ENCODE measurements at places on chromosomes 7 and 10.

DNA sequence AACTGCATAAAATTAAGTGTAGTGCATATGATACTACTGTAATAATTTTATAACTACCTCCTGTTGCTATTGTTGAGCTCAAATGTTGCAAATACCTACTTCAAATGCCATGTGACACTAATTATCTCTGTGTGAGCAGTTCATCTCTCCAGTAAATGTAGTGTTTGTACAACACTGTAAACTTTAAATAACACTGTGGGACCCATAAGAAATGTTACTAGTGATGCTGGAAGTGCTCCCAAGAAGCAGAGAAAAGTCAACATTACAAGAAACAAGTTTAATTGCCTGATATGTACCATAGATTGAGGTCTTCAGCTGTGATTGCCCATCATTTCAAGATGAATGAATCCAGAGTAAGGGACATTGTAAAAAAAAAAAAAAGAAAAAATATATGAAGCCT lies 39.9 kb downstream of the RALA start:
- no peak for DNase-seq

- DNase-seq, result no peak
Measured at GRCh38 chr10:91219371-91220193, 881 bp upstream of the PCGF5 start.

- no peak for DNase-seq
Measured at GRCh38 chr7:105751054-105751453, 125.3 kb downstream of the ATXN7L1 start.

- no peak for DNase-seq
Measured at GRCh38 chr7:107262857-107263256, 94.1 kb downstream of the HBP1 start.

DNA sequence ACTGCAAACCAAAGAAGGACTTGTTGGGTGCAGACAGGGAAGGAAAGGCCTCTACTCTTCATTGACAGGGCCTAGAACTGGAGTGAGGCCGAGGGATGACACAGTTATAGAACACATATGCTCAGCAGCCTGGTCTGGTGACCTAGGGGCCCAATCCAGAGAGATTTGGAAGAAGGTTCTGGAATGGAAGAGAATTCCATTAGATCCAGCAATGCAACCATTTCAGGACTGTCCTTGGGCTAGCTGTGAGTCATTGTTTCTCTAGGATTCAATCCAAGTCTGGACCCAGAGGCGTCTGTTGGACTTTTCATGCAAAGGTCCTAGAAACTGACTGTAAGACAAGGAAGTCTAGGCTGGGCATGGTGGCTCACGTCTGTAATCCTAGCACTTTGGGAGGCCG lies 59.2 kb downstream of the WIPF3 start:
- DNase-seq, result no peak

GRCh38 chr7:103995554-103995953 lies 6.1 kb upstream of the RELN start:
- DNase-seq, result no peak

DNA sequence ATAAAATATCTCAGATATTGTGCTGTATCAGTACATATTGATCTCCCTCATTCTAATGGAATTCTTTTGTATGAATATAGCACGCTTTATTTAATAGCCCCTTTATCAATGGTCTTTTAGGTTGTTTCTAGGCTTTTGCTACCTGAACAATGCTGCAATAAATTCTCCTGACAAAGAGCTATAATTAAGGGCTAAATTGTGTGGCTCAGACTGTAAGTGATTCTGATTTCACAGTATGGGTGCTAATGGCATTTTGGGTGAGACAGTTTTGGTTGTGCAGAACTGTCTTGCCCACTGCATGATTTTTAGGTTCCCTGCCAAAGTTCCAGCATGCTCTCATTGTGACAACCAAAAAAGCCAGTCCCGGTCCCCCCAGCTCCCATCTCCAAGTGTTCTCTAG lies 363.2 kb downstream of the REEP3 start:
- DNase-seq, result no peak

GRCh38 chr10:104831272-104831671 lies 190.2 kb downstream of the SORCS3 start:
- DNase-seq, result no peak

DNA sequence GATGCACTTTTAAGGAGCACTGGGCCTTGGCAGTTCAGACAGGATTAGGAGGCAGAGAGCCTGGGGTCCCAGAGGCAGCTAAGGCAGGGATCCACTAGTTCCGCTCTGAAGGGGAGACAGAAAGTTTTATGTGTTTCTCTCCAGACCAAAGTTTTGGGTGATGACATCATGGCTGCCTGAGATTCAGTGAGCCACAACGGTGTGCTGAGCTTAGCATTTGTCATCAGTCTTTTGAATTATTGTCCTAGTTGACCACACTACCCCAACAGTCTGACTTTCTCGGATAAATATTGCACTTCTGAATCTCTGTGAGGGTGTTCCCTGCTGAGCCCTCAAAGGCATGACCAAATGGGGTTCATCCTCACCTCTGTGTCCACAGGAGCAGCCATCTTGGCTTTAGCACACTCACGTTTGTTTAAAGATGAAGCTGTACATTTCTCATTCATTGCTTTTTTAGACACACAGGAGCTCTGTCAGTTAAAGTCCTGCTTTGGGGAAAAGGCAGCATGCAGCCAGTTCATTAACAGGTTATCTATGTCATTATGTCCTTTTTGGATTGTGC lies 297.7 kb upstream of the LRGUK start:
- no peak for DNase-seq

GRCh38 chr7:40156988-40157387 lies 22.2 kb downstream of the SUGCT start:
- no peak for DNase-seq

- no peak for DNase-seq
Measured at GRCh38 chr7:162632-163297, 29.6 kb upstream of the FAM20C start.

GRCh38 chr10:29861811-29862505 lies 197.4 kb downstream of the JCAD start:
- DNase-seq, result no peak

GRCh38 chr10:124875596-124875995 lies 66.3 kb upstream of the ZRANB1 start:
- DNase-seq, result no peak

GRCh38 chr10:91051829-91052228 lies 130.9 kb upstream of the ANKRD1 start:
- DNase-seq, result no peak

DNA sequence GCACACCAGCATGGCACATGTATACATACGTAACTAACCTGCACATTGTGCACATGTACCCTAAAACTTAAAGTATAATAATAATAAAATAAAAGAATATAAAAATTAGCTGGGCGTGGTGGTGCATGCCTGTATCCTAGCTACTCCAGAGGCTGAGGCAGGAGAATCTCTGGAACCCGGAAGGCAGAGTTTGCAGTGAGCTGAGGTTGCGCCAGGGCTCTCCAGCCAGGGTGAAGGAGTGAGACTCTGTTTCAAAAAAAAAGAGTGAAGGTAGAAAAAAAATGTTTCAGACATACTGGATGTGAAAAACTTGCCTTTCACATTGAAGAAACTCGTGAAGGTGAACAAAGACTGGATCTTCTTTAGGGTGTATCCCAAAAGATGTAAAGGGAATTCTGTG lies 26.7 kb downstream of the TSPAN14 start:
- no peak for DNase-seq

DNA sequence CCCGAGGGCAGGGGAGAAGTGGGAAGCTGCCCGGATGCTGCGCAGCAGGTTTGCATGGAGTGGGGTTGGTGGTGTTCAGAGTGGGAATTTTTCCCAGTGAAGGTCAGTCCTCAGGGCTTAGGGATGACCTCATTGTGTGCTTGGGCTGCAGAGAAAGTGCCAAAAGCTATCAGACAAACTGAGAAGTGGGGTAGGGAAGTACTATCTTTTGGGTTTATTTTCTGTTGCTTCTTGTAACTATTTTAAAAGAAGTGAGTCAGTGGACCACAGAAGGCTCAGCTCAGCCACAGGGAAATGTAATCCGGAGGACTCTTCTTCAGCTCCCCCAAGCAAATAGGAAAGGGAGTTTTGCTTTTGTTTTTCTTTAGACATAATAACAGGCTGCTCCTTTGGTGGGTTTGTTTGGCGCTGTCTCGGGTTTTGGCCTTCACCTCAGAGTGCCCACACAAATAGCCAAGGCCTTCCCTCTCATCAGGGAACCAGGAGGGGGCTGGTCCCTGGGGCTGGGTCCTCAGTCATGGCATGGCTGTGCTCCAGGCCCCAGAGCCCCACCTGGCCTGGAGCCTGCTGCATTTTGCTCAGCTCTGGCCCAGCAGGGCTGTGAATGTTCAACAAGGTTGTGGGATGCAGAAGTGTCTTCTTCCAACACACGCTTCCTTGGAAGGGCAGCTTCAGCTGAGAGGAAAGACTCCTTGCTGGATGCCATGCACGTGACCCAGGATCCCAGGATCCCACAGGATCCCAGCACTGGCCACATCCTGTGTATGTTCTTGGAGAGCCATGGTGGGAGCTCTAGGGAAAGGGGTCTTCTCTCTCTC lies 5.4 kb upstream of the FAM170B start:
- DNase-seq, result no peak

DNA sequence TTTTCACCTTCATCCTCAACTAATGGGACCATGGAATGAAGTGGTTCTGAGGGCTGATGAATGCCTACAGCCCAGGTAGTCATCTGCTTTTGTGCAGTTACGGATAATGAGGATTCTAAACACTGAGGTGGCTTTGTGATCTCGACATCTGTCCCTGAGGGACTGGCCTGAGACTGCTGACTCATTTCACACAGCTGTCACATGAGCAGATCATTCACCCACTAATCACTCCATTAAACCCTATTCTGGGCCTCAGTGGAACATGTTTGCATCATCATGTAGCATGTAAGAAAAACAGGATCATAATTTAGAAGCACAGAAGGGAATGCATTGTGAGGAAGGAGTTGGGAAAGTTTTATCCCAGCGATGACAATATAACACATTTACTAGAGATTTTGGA lies 79.4 kb upstream of the FEZF1 start:
- no peak for DNase-seq

- no peak for DNase-seq
Measured at GRCh38 chr10:77052593-77052992, 585.0 kb downstream of the KCNMA1 start.

DNA sequence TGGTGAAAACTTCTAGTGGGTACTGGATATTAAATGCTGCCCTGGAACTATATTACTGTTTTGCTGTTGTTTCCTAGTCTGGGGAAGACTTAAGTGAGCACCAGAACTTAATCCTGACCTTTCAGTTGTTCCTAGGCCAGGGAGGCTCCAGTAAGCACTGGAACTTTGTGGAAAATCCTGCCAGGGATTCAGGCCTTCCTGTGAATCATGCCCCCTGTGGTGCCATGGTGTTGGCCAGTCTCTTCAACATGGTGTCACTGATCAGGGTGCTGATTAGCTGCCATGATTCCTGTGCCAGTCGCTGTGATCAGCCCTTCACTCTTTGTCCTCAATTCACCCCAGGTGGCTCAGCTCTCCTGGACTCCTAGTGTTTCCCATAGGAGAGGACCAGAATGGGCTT lies 8.5 kb upstream of the AOAH start:
- DNase-seq, result no peak

- DNase-seq, result no peak
Measured at GRCh38 chr10:19826712-19827111, 10.5 kb downstream of the PLXDC2 start.

- no peak for DNase-seq
Measured at GRCh38 chr7:133754708-133755107, 372.4 kb upstream of the LRGUK start.

- DNase-seq, result no peak
Measured at GRCh38 chr10:116588995-116589394, 1.8 kb upstream of the PNLIPRP1 start.

DNA sequence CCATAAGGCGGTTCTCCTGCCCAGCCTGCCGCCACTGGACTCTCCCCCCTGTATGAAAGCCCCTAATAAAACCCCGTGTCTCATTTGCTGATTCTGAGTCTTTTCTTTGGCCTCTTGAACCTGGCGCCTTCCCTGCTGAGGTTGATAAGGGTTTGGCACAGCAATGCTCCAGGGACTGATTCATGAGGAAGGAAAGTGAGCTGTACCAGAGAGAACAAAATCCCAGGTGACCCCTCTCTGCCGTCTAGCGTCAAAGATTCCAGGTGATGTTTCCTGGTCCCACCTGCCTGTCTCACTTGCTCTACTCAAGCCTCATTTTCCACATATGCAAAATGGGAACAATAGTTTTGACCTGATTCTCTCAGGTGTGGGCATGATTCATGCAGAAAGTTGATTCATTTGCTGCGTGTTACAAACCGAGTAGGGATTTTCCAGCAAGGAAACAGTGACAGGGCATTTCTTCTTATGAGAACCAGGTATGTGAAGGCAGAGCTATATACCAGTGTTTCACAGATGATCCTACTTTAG lies 730.6 kb upstream of the IGFBP3 start:
- no peak for DNase-seq

DNA sequence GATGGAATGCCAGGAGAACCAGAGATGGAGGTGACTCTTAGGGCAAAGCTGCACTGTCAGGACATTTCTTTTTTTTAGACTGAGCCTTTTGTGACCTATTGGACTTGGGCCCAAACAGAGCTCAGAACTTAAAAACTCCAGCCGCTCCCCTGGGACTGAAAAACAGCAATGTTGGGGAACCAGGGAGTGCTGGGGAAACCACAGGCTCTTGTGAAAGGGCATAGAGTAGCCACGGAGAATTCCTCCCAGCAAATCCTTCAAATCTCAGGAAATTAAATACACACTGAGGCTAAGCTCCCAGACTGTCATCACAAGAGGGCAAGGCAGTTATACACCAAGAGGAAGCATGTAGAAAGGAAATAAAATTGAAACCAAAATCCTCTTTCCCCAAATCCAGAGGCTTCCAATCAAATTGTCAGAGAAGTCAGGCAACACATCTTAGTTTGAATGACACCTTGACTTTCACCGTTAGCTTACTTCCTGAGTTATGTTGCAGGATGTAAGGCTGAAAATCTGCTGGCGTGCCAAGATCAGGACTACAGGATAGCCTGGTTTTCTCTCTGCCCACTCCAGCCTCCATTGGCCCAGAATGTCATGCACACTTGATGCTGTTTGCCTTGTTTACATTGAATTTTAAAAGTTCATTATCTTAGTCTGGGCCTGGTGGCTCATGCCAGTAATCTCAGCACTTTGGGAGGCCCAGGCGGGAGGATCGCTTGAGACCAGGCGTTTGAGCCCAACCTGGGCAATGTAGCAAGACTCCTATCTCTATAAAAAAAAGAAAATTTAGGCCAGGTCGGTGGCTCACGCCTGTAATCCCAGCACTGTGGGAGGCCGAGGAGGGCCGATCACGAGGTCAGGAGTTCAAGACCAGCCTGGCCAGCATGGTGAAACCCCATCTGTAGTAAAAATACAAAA lies 2.6 kb upstream of the RFC2 start:
- no peak for DNase-seq

DNA sequence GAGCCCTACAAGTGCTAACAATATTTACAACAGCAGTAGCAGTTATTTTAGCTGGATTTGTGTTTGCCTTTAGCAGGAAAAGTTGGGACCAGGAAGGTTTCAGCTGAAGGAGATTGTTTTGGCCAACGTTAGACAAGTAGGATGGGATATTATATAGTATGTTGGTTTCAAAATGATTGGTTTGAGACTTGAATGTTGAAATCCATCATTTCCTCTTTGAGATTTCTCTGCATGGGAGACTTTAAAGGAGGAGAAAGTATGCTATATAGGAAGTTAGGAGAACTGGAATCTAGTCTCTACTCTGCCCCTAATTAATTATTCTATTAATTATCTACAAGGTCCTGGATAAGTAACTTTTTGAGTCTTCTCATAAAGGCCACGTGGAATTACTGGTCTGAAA lies 263.8 kb downstream of the PTEN start:
- no peak for DNase-seq
